Kidney capillary endothelial cell (primary cell): ENCODE measurements at places on chromosomes 12 and 14.

DNA sequence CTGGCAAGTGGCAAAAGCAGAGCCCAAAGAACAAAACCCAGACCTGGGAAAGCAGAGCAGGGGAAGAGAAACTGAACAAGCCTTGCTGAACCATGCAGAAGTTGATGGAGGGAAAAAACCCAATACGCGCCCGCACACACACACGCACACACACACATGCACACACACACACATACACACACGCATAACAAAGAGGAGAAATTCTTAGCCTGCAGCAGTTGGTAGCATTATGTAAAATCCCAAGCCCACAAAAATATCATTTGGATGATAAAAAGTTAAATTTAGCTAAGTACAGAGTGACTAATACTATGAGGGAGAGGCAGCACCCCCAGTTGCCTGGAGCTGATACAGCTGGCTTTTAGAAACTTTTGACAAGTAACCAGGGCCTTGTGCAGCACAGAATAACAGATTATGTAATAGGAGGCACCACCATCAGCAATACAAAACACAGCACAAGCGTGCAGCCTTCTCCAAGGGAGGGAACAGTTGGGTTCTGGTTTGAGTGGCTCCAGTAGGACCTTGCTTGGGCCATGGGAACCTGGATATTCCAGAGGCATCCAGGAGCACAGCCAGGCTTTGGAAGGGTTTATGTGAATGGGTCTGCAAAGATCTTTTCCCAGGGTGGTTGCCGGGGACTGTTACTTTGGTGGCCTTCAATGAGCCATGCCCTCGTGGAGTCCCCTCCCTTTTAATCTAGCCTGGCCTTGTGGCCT lies 35.3 kb downstream of the PITPNM2 start:
- no peak for DNase-seq

- no peak for DNase-seq
Measured at GRCh38 chr14:96888593-96888992, 91.4 kb downstream of the VRK1 start.

DNA sequence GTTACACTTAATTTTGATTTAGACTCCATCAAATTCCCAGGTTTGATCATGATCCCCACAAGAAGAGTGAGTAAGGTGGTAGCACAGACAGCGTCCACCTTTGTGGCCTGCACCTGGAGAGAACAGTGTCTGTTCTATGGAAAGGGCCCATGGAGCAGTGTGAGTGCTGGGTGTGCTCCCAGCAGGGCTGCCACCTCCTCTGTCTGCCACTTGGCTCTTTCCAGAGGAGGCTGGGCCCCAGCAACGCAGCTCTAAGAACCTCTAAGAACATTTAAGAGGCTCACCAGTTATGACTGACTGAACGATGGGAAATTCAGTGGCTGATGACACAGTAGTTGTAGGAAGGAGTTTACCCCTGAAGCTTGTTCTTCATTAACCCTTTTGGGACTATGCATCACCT lies 17.3 kb downstream of the VDR start:
- no peak for DNase-seq

DNA sequence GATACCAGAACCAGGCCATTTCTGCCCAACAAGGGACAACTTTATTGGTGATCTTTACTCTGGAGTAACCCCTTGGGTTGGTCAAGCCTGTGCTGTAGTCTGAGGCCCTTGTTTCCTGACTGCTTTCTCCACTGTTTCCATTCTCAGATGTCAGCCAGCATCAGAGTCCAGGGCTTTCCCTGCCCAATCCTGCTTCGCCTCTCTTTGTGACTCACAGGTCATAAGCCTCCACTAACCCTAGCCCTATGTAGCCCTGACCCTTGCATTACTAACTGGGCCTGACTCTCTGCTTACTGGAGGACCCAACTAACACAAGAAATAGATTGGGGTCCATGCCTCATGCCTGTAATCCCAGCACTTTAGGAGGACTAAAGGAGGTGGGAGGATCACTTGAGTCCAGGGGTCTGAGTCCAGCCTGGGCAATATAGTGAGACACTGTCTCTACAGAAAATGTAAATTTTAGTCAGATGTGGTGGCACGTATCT lies 8.6 kb upstream of the SNRNP35 start:
- DNase-seq, result no peak

- no peak for DNase-seq
Measured at GRCh38 chr12:117872546-117873169, 96.1 kb downstream of the KSR2 start.

GRCh38 chr12:121484967-121485366 lies 85.0 kb downstream of the RNF34 start:
- no peak for DNase-seq

DNA sequence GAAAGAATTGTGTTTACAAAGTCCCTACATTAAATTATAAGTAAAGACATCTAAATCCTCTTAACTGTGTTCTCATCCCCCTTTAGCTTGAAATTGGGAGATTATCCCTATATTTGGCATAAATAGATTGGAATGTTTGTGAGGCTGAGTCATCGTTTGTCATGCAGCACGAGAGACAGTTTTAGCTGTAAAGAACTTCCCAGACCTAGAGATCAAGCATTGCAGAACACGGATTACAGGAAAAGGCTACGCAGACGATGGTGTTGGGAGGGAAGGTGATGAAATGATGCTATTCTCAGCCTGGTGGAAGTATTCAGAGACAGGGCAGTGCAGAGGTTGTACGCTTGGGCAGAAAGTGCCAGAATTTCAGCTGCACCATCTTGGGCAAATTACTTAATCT lies 93.8 kb downstream of the PTPRB start:
- DNase-seq, result peak; percentile 95

DNA sequence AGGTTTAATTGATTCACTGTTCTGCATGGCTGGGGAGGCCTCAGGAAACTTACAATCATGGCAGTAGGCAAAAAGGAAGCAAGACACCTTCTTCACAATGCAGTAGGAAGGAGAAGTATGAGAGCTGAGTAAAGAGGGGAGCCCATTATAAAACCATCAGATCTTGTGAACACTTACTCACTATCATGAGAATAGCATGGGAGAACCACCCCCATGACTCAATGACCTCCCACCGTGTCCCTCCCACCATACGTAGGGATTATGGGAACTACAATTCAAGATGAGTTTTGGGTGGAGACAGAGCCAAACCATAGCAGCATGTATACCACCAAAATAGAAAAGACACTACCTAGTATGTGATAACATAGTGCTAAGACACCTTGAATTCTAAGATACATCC lies 2.9 kb upstream of the HMGA2 start:
- DNase-seq, result no peak

DNA sequence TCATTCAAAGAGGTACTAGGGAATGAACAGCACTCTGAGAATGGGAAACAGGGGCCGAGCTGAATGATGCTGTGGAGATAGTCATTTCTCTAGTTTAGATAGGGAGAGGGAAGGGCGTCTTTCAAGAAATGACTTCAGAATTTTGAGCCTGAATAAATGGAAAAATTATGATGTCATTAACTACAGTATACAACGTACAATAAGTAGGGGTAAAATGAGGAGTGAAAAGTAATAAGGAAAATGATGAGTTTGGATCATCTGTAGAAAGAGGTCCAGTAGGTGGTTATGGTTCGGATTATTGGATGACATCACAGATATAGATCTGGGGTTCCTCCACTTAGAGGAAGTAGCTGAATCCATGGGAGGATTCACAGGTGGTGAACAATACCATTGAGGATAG lies 960.0 kb downstream of the DIO2 start:
- DNase-seq, result no peak

DNA sequence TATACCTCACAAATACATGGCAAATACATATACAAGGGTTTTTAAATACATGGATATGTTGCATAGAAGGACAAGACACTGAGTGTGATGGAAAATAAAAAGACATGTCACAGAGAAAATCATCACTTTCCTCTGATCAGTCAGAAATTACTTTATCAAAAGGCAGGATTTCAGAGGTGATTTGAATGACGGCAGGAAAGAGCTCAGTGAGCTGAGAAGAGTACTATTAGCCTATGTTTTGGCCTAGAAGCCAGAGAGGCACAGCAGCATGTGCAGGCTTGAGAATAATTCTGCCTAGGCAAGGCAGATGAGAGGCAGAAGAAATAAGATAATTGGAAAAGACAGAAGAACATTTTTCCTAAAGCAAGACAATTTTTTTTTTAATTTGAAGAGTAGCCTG lies 94.9 kb downstream of the BCAT1 start:
- no peak for DNase-seq

GRCh38 chr12:101108130-101108529 lies 101.9 kb downstream of the SLC5A8 start:
- no peak for DNase-seq

- peak; percentile 26 for DNase-seq
Measured at GRCh38 chr12:76558684-76559399, 729 bp downstream of the OSBPL8 start.

GRCh38 chr14:55921511-55921910 lies 196.7 kb upstream of the PELI2 start:
- DNase-seq, result no peak

DNA sequence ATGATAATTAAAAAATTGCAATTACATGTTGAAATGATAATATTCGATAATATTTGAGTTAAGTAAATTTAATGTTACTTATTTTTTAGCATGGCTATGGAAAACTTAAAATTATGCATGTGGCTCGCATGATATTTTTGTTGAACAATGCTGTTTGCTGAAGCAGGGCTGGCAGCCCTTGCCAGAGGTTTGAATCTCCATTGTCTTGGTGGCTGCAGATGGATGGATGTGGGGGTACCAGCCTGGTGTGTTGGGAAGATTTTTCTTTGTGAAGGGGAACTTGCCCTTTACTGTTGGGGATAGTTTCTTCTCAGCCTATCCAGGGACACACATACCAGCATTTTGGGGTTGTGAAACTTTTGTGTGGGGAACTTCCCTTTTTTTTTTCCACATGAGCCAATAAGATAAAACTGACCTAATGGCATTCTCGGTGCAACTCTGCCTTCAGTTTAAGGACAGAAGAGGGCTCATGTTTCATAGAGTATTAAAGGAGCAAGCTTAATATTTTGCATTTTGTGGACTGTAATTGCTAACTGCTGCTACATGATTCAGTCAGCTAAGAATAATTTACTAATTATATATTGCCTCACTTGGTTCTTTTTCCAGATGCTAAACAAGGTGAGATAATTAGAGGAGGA lies 8.8 kb downstream of the RASSF3 start:
- DNase-seq, result no peak

DNA sequence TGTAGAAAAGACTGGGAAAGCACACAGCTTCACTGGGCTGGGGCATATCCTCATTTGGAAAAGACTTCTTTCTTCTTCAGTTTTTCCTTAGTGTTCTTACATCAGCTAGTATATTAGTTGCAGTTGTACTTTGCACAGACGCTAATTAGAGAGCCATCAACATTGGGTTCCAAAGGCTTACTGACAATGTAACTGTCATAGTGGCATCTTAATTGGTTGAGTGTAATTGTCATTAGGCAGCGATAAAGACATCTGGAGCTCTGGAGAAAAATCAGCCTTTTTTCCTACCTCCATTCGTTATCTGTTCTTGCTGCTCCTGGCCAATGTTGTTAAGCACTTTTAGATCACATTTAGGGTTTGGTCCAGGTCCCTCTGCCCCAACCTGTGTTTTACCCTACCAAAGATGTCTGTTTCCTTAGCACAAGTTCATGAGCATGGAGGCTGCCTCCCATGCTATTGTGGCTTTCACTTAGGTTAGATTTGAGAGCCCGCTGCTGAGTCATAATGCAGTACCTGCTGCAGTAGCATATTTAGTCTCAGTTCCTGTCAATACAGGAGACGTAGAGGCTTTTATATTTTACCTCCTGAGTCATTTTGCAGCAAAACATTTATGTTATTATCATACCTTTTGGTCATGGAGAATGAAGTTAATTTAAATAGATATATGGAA lies 49.2 kb downstream of the FBXW8 start:
- DNase-seq, result no peak

- peak; percentile 38 for DNase-seq
Measured at GRCh38 chr12:42299392-42300308, 26.2 kb downstream of the ZCRB1 start.

DNA sequence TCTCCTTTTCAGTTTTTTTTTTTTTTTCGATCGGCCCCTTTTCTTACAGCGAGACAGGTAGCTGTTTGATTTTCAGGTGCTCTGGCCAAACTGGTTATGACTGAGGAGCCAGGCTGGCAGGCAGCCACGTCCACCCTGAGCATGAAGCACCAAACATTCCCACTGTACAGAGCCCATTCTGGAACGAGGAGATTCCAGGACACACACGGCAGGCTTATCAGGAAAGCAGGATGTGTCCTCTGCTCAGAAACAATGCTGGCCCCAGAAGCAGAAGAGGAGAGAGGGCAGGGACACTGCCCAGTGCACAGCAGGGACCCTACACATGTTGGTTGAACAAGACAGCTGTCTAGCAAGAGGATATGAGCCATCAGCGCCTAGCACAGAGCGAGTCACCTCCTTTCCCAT lies 3.7 kb upstream of the KRT2 start:
- peak; percentile 7 for DNase-seq

- no peak for DNase-seq
Measured at GRCh38 chr14:55059333-55059732, 7.9 kb downstream of the MAPK1IP1L start.

DNA sequence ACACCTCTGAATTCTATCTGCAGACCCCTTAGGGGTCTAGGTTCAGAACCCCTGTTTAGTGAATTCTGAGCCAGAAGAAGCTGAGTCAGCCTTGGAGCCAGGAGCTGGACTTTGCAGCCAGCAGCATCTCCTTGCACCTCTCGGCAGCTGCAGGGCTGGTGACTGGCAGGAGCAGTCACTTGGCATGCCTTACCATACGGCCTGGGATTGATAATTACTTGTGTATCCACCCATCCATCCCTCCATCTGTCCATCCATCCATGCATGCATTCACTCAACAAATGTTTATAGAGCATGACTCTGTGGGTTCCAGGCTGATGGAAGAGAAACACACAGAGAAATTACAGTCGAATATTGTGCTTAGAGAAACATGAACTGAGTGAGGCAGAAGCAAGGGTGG lies 67.5 kb upstream of the PRIMA1 start:
- DNase-seq, result no peak

- no peak for DNase-seq
Measured at GRCh38 chr14:50778721-50779483, 52.1 kb downstream of the NIN start.

DNA sequence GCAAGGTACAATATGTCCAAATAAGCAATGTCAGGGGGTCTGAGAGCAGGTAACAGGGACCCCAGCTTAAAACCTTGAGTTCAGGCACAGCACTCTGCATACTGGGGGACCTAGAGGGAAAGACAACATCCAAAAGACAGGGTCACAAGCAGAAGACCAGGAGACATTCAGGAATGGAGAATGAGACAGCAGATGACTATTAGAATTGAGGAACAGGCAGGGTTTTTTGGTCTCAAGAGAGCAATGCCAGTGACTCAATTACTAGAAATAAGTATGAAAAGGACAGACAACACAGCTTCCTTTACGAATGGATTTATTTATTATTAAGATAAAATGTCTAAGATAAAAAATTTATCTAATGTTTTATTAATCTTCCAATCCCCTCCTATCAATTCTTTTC lies 223.0 kb downstream of the PTPRO start:
- no peak for DNase-seq

- no peak for DNase-seq
Measured at GRCh38 chr14:105806568-105806967, 280.2 kb downstream of the TMEM121 start.
